ENCODE measurements at places on chromosomes 13 and 19.

GRCh38 chr13:73767747-73768315, 366.4 kb downstream of the KLF12 start:
- DNase-seq = no peak

- no peak for DNase-seq
Measured at GRCh38 chr13:67493835-67494234, 263.7 kb upstream of the PCDH9 start.

DNA sequence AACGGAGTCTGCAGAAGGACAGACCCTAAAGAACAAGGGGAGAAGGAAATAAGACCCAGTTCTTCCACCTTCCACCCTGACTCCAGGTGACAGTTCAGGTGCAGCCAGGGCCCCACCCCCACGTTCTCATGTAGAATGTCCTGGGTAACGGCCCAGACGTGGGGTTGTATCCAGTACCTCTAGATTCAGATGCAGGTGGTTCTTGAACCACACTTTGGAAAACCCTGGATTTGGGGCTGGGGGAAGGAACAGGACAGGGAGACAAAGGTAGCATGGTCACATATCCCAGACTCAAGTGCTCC, 2.2 kb downstream of the DMPK start:
- no peak for DNase-seq

DNA sequence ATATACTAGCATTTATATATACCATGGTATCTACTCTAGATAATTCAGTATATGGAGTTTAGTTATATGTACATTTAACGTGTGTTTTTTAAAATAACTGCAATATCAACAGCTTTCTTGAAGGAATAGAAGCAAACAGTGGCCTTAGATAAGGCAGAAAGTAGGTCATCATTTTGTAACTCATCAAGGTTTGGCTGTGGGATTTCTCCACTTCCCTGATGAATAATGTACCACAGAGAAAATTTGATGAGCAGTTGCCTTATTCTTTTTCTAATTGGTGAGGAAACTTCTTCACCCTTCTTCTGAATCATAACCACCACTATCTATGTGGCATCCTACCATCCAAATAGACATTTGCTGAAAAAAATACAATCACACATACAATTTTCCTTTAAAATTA, 590.2 kb upstream of the SPRY2 start:
- no peak for DNase-seq

DNA sequence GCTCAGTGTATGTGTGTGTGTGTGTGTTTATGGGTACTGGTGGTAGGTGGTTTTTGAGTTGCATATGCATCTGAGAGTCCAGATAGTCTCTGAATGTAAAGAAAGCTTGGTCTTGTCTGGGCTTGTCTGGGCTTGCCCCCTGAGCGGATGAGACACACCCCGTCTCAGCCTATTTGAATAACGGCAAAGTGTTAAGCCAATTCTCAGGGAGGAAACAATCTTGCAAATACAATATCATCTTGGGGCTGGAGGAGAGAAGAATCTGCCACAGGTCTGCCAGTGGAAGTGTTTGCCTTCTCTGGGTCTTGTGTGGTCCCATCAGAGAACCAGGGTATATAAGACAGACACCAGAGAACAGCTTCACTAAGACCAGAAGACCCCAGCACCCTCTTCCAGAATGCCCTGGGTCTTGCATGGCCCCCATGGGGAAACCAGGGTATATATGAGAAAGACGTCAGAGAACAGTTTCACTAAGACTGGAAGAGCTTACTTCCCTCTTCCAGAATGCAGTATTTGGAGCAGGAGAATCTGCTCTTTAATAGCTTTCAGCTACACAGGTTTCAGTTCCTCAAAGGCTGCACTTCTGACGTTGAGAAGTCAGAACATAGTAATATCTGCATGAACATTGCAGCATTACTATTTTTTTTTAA, 13.3 kb downstream of the CD70 start:
- no peak for DNase-seq

DNA sequence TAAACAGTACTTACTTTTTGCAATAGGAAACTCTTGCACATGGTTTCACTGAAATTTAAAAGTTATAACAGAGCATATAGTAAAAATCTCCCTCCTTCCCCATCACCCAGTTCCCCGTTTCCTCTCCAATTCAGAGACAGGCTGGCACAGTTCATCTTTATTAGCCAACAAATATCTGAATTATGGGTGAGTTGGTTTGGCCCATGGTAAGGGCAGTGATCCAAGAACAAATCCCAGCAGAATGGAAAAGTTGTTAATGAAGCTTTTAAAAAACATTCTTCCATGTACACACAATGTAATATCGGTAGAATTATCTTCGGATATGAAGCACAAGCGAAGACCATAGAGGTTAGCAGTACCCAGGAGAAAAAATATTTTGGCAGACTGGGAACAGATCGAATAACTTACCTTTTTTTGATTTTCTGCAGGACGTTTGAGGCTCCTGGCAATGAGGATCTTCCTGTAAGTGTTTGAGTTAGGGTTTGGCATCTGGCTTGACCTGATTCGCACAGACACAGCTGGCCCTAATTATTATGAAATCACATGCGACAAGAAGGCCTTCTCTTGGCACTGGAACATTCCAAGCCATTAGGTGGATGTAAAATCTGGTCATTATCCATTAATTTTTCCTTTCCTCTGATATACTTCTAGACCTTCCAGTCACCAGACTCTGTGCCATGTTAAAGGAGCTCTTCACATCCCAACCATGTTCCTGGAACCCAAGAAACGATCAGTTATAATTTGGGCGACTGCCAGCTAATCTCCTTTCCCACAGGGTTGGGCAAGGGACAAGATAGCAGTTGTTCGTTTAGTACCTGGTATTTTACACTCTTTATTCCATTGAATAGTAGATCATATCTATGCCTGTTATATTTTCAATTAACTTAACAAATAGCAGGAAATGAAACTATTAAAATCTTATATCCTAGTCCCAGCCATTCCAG, 139.4 kb upstream of the TSC22D1 start:
- DNase-seq = peak; percentile 26

Measured in EL (cell line).